Cerebellum (tissue), 4 donors: ENCODE measurements at places on chromosomes 1 and 21. TPM values are rescaled to one million over a fixed set of nuclear protein-coding genes. Genes with fewer than 3 reads are reported as not detected.

Gene SH2D2A
- not detected for total RNA-seq

Gene ADORA1
- total RNA-seq, result 19.1 TPM

Gene TIAM1
- total RNA-seq, result 79.3 TPM

Gene FCRL1
- total RNA-seq, result 0.18 TPM

Gene HSPA6
- total RNA-seq, result 0.27 TPM
